Activated CD4-positive, alpha-beta T cell treated with anti-CD3 and anti-CD28 coated beads, Interleukin-2, amount 10 ng/mL, durations not matched to agents 7 days and 5 days (primary cell): ENCODE measurements at places on chromosomes 6 and 20. TPM values are rescaled to one million over a fixed set of nuclear protein-coding genes. Genes with fewer than 3 reads are reported as not detected.

GRCh38 chr20:31678389-31679356 is 41.0 kb downstream of the COX4I2 start:
- H3K27me3 ChIP-seq = no peaks in the 10 kb centered on the region
- peak overlapping the region; percentile 5 for H3K4me3 ChIP-seq
- H3K27ac ChIP-seq = peak overlapping the region; percentile 99

DNA sequence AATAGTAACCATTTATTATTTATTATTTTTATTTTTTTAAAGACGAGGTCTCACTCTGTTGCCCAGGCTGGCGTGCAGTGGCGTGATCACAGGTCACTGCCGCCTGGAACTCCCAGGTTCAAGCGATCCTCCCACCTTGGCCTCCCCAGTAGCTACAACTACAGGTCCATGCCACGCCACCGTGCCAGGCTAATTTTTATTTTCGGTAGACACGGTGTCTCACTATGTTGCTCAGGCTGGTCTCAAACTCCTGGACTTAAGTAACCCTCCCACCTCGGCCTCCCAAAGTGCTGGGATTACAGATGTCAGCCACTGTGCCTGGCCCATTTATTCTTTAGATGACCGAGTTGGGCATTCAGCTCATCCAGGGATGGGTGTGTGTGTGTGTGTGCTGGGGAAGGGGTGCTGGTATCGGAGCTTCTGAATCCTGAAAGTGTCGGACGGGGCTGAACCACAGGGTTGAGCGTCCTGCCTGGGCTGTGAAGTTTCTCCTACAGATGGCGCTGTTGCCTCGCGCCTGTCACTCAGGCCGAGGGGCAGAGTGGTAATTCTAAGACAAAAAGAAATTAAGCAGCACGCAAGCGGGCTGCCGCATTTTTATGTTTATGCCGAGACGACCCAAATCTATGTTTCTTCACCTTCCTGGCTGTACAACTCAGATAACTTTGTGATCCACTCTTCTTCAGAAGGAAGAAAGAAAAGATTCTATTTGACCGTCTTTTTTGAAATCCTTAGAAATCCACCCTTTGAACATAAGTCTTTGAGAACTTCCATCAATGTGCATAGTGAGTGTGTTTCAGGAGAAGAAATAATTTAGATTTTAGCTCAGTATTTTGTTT is 252.8 kb downstream of the CDH26 start:
- peaks cover 4% of the 10 kb centered on the region for H3K4me1 ChIP-seq
- H3K27me3 ChIP-seq = peaks cover 4% of the 10 kb centered on the region
- DNase-seq = peak; percentile 71
- no peaks in the 10 kb centered on the region for H3K36me3 ChIP-seq

- no peak overlapping the region for H3K27ac ChIP-seq
- DNase-seq = no peak
- no peaks in the 10 kb centered on the region for H3K36me3 ChIP-seq
- no peaks in the 10 kb centered on the region for H3K4me1 ChIP-seq
These were observed 81.7 kb downstream of the CDH22 start for GRCh38 chr20:46226602-46227001.

The HLA-DOA gene
- 1.6 TPM for total RNA-seq

The MICA gene
- 10.5 TPM for total RNA-seq

The MYLK2 gene
- total RNA-seq = 0.52 TPM
